ENCODE measurements at places on chromosomes 13 and 19.
A peak's percentile ranks its signal among the peaks of the same experiment; 100 is the strongest.

- DNase-seq, result no peak
Observed at GRCh38 chr19:1503089-1503924, 9.5 kb downstream of the ADAMTSL5 start.

DNA sequence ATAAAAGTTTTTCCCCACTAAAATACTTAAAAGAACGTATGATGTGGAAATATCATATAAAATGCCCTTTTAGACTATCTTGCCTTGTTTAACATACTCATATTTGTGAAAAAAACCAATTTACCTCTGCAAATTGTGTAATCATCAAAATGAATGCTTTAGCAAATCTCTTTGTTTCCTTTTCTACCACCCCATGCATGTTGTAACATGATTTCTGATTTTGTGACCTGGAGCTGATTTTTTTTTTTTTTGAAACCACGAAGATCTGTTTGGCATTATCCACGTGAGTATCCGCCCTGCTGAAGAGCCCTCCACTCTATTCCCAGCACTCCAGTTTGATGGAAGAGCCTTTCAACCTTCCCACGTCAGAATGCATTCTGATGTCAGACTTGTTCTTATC lies 245.8 kb upstream of the NBEA start:
- DNase-seq, result no peak

GRCh38 chr19:55242517-55242916 lies 14.0 kb upstream of the TMEM86B start:
- DNase-seq, result no peak

DNA sequence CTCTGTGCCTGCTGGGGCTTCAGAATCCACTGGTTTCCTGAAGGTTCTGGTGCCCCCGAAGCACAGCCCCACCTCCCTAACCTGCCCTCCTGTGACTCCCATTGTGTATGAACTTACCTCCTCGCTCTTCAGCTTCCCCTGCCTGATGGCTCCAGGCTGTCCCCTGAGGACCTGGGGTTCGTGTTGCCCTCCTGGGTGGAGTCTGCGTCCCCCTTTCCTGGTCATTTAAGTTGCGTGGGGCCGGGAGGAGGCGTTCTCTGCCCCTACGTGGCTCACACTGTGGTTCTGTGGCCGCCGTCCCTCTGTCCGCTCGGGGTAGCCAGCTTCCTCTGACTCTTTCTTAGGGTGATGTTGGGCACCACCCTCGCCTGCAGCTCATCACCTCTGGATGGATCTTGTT lies 13.9 kb downstream of the TFDP1 start:
- DNase-seq, result no peak

GRCh38 chr13:111897178-111897845 lies 169.6 kb upstream of the SOX1 start:
- DNase-seq, result no peak

GRCh38 chr19:27828829-27829228 lies 1384.1 kb downstream of the UQCRFS1 start:
- DNase-seq, result no peak

GRCh38 chr19:17074634-17075034 lies 618 bp downstream of the HAUS8 start:
- DNase-seq, result no peak

DNA sequence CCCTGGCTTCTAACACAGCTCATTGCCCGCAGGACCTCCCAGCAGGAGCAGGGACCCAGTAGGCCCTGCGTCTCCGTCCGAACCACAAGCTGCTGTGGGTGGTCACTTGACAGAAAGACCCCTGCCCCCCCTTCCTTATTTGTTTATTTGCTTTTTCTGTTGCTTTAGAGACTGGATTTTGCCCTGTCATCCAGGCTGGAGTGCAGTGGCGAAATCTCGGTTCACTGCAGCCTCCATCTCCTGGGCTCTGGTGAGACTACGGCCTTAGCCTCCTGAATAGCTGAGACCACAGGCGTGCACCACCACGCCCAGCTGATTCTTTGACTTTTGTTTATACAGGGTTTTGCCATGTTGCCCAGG lies 7.6 kb upstream of the PTBP1 start:
- DNase-seq, result no peak

DNA sequence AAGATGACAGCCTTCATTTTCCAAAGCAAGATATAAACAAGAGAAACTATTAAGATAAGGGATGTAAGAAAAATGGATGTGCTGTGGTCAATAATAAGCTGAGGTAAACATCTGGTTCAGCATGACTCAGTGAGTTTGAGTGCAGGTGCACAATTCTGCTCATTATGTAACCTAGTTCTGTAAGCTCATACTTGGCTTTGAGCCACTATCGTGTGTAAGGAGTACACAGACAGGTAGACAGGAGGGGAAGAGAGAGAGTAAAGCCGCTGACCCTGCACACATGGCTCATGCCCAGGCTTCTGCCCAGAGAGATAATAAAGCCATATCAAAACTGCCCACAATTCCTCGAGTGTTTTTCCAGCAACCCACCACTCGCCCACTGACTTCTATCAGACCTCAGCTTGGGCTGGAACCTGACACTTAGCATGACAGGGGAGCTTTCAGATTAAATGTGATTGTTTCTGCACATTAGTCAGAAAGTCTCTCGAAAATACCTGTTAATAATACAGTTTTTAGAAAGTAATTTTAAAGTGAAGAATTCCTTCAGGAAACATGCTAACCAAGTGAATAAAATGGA lies 51.7 kb downstream of the ZNF91 start:
- no peak for DNase-seq

DNA sequence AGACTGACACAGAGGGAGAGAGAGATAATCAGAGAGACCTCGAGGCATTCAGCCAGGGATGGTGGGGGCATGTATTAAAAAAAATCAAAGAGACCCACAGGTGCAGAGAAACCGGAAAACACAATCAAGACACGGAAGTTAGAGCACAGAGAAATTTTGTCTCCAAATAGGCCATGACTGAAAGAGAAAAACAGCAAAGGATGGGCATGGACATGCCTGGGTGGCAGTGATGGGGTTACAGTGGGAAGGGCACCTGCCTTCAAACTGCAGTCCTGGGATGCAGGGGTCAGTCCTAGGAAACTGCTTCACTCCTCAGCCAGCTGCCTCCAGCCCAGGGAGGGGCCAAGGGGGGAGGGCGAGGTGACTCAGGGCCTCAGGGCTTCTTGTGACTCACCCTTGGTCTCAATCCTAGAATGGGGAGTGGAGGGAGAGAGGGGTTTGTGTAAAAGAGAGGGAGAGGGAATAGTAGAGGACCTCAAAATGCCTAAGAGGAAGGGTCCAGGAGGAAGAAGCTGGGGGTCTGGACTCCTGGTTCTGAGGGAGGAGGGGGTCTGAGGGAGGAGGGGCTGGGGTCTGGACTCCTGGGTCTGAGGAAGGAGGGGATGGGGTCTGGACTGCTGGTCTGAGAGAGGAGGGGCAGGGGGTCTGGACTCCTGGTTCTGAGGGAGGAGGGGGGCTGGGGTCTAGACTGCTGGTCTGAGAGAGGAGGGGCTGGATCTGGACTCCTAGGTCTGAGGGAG lies 3.6 kb upstream of the KCNN4 start:
- DNase-seq, result peak; percentile 93

- peak; percentile 29 for DNase-seq
Observed at GRCh38 chr19:2015608-2015950, at the start of gene BTBD2. TSS of gene BTBD2 (minus strand) at chr19:2015714. CDS start at chr19:2015703, 11 bp downstream.

- DNase-seq, result peak; percentile 67
Observed at GRCh38 chr13:67619995-67620380, 389.9 kb upstream of the PCDH9 start.

DNA sequence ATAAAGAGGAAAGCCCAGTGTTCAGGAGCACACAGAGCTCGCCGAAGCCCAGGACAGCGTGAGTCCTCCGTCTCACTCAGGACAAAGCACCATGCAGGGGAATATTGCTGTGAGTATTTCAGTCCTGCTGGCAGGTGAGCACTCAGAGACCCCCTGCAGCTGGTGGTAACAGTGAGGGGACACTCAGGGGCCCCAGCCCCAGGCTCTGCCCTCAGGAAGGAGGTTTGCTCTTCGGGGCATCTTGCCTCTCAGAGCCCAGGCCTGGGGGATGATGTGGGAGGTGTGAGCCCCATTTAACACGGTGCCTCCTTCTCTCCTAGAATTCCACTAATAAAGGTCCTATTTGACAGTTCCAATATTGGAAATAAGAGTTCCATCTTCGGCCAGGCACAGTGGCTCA lies 14.8 kb downstream of the LILRA1 start:
- no peak for DNase-seq

DNA sequence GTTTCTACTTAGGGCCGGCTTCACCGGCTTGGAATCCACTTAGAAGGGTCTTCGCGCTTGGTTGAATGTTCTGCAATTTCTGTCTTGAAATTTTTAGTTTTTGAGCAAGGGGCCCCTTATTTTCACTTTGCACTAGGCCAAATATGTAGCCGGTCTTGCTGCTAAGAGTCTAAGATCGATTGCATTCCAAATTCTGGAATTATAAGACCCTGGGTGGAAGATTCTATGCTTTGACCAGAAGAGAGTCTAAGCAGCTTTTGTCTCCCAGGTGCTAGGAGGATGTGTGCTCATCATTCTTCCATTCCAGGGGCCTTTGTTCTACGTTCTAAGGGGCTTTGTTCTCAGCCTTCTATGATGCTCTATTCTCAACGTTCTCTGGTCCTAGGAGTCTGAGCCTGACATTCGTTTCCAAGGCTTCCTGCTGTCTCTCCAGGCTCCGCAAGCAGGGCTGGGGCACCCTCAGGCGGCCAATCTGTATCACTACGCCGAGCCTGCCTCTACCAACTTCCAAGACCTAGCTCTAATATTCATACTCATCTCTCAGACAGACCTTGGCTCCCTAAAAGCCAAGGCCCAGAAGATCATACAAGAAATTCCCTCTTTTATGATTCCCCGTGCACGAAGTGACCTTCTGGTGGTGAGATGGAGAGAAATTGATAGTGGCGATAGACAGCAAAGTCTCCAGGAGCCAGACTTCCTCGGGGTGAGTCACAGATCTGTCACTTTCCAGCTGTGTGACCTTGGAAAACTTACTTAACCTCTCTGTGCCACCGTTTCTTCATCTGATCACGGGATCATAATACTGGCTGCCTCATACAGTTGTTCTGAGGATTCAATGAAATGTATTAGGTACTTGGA lies 982 bp upstream of the DACT3 start:
- DNase-seq, result peak; percentile 77

DNA sequence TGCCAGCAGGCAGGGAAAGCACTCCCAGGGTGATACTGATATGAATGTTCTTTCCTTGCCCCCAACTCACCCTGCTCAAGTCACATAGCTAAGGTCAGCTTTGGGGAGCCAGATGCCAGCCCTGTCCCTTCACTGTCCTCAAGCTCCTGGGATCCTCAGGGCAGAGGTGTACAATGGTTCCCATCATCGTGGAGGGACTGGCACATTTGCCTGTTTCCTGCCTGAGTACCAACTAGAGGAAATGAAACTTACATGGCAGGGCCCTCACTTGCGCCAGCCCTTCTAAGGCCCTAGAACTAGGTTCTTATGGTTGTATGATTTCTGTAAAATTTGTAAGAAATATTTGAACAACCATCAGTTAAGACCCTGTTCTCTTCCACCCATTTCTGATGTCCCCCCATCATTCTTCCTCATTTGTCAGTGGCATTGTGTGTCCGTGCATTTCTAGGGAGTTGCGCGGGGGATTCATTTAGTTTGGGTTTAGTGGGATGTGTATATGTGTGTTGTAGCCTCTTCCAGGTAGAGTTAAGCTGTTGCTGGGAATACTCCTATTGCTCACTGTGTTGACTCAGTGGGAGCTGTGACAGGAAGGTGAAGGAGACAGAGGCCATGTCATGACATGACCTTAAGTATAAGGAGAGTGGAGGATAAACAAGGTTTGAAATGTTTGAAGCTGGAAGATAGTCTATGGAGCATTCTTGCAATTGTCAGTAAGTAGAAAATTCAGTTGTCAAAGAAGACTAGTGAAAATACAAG lies 41.3 kb upstream of the RCBTB2 start:
- DNase-seq, result no peak

- DNase-seq, result no peak
Observed at GRCh38 chr13:113567681-113568080, 16.9 kb upstream of the TFDP1 start.

DNA sequence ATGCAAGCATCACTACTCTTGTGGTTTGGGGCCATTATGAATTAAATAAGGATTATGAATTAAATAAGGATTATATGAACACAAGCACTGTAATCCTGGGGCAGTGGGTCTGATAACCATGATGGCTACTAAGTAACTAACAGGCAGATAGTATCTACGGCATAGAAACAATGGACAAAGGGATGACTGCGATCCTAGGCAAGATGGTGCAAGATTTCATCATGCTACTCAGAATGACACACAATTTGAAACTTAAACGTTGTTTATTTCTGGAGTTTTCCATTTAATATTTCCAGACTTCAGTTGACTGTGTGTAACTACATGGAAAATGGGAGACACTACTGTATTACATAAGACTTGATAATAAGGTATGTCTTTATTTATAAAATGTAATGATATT lies 15.1 kb downstream of the KCNRG start:
- DNase-seq, result no peak

DNA sequence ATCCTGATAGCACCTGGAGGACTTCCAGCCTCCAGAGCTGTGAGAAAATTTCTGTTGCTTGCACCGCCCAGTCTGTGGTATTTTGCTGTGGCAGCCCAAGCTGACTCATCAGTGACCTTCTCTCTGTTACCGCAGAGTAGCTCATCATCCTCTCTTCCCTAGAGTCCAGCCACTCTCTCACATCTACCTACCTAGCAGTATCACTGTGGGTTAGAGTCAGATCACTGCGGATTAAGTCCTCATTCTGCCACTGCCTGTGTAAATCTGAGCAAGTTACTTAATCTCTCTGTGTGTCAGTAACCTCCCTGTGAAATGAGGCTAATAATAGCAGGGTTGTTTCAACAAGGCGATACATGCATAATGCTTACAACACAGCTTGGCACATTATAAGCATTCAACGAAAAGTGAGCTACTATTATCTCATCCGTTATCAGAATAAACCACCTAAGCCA lies 40.3 kb upstream of the USPL1 start:
- peak; percentile 95 for DNase-seq

GRCh38 chr13:33493672-33494365 lies 208.3 kb upstream of the STARD13 start:
- no peak for DNase-seq

DNA sequence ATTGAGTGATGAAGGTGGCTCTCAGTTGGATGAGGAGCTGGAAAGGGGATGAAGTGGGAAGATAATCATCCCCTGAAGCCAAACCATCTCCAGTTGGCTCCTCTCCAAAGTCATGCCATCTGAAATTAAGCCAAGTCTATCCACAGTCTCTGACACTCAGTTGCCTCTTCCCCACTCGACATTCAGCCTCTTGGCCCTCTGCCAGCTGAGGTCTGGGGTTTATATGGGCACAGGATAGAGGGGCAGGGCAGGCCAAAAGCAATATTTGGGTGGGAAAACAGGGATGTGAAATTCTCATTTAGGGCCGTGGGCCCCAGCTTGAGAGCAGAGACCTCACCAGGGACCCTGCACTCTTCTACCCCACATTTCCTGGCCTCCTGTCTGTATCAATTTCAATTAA lies 85.9 kb downstream of the SLITRK1 start:
- DNase-seq, result no peak

- peak; percentile 16 for DNase-seq
Observed at GRCh38 chr19:31152906-31153305, 196.3 kb downstream of the TSHZ3 start.

DNA sequence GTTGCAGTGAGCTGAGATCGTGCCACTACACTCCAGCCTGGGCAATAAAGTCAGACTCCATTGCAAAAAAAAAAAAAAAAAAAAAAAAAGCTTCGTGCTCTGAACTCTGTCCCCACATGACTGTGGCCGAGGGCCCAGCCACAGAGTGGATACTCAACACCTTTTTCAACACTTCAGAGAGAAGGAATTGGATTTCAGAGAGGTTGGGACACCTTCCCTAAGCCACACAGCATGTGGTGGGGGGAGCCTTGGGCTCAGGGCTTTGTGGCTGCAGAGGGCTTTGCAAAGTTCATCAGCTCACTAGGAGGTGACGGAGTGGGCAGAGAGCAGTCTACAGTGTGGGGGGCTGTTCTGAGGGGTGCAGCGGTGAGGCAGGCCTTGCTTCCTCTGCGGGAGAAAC lies 9.5 kb downstream of the LSM7 start:
- no peak for DNase-seq
